Activated CD4-positive, alpha-beta T cell treated with anti-CD3 and anti-CD28 coated beads, Interleukin-10, Interleukin-2, amounts not matched to agents 100 ng/mL and 50 ng/mL, durations not matched to agents 16 hours and 8 hours (primary cell): ENCODE measurements at places on chromosomes 5 and 9.

DNA sequence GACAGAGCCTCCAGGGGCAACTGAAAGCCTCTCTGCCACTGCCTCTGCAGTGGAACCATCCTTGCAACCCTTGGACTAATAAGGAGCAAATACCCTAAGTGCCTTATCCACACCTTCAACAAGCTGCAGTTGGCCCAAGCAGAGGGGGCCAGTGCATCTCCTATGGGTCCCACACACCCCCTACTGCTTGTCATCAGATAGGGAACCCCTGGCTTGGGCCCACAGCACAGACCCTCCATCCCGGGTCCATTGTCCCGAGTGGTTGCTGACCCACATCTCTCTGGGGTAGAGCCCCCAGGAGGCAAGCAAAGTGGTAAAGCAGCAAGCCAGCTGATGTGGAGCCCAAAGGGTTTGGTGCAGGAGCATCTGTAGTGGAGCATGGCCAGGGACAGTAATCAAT is 119.5 kb downstream of the PJA2 start:
- no peak for DNase-seq

DNA sequence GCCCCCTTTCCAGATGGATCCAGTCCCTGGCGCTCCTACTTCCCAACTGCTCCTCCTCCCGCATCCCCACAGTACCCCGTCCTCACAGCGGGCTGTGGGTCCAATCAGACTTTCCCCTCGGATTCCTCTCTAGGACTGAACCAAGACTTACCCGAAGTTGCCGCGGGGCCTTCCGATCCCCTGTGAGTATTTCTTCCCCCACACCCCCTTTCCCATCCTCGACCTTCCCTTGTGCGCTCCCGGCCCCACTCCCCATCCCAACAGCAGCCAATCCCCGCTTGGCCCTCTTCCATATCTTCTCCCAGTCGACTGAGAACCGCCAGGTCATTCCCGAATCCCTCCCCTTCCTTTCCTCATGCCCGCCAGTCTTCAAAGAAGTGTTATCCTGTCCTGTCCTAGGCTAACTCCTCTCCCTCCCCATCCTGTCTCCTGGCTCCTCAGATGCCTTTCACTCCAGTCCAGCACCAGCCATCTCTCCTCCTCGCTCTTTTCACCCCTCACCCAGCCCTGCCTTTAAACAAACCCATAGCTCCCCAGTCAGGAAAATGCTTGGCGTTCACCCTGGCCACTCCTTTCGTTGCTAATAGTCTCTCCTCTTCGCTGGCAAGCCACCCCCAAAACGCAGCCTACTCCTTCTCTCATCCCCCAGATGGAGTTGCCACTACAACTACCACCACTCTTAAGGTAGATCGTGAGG is 646 bp downstream of the SWI5 start:
- no peak for DNase-seq

GRCh38 chr5:128305341-128305740 is 221.8 kb downstream of the SLC12A2 start:
- DNase-seq, result no peak

DNA sequence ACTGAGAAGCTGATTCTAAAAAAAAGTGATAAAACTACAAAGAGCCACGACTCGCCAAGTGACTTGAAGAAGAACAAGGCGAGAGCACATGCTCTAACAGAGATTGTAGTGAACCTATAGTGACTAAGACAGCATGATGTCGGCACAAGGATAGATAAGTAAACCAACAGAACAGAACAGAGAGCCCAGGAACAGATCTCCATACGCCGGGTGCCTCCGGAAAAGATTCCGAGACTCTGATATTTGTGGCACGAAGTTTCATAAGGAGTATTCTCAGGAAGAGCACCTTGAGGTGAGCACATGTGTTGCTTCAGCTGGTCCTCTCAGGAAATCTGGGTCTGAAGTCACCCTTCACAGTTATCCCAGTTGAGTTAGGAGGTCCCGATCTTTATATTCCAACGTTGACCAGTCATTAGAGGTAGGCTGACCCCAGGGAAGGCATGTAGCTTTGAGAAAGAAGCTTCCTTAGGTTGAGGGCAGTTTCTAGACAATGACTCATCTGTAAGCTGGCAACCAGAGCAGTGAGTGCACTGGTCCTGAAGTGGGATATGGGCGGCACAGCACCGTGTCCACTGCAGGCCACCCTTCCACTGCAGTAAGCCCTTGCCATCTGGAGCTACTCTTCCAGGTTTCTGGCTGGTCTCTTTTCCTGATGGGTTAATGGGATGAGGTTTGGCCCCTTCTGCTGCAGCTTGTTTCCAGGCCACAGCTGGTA is 13.6 kb upstream of the CLK4 start:
- DNase-seq, result no peak

DNA sequence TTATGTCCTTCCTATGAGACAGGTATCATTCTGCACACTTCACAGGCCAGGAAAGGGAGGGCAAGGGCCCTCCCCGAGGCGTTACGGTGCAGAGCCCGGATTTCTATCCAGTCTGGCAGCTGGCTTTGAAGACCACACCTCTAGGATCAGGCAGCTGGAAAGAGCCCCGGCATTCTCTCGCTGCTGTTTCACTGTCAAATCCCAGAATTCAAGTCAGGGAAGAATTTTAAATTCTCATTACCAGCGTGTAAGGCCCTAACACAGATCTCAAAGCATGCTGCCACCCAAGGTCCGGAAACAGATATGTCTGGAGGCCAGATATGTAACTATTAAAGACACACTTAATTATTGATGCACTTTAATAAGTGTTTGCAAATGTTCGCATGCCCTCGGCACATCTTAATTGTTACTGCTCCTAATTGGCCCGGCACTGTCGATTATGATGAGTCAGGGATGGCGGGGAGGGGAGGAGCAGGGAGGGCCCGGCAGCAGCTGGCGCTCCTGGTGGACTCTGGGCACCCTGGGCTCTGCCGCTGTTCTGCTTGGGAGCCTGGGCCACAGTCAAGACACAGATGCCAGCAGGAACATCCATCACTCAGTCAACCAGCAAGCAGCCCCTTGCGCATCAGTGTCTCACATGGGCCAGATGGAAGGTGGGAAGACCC is 76.3 kb upstream of the BARHL1 start:
- no peak for DNase-seq

DNA sequence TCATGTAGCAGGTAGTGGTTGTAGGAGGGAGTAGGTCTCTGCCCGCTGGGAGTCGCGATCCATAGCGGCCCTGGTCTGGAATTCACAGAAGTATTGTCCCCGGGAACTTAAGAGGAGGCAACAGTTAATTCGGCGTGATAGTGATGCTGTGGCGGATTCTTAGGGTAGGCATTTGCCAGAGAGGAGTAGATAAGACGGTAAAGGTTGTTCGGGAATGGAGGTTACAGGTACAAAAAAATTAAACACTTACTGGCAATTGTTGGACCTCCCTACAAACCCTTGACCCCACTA is 679 bp downstream of the SMC5 start:
- no peak for DNase-seq

DNA sequence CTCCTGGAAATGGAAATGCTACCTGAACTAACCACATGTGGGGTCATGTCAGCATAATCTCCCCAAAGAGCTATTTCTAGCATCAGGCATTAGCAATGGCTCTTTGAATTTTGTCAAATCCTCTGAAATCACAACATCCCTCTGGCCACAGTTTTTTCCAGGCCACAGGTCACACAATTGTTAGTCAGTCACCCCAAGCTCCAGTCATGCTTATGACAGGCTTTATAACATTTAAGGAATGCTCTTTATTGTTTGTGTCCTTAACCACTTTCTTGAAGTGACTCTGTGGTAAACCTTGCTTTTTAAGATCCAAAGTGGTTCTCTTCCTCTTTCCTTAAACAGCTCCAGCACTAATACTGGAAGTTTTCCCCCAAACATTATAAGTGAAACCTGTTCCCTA is 169.2 kb upstream of the HMHB1 start:
- DNase-seq, result no peak

GRCh38 chr9:131511880-131512279 is 9.2 kb downstream of the POMT1 start:
- DNase-seq, result no peak

GRCh38 chr5:33939556-33940262 is 3.5 kb downstream of the RXFP3 start:
- no peak for DNase-seq

DNA sequence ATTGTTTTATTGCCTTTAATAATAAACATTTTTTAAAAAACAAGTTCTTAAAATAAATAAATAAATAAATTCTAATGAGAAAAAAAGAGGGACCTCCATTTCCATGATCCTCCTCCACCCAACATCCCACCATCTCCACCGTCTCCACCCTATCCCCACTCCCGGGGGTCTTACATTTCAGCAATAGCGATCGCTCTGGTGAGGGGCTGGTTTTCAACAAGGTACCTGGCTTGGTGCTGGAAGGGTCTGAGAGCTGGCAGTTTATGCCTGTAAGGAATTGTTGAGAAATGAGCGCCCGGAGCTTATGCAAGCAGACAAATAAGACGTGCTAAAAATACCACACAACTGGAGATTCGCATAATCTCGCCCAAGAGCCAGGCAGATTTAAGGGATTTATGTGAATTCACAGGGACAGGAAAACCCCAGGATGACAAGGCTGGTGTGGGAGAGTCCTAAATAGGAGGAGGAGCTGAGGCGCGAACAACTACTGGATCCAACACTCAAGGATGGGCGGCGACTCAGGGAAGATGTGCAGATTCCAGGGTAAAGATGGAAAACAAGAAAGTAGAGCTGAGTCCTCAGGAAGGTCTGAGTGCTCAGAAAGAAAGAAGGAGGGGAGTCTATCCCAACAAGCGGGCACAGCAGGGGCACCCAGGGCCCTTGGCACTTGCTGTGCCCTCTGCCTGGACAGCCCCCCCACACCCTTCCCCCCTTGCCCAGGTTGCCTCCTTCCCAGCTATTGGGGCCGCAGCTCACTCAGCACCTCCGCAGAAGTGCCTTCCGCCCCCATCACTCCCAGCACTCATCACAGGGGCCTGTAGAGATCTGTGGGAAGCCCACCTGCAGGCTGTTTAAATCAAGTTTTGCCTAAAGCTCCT is 27.0 kb downstream of the TRIM14 start:
- no peak for DNase-seq

DNA sequence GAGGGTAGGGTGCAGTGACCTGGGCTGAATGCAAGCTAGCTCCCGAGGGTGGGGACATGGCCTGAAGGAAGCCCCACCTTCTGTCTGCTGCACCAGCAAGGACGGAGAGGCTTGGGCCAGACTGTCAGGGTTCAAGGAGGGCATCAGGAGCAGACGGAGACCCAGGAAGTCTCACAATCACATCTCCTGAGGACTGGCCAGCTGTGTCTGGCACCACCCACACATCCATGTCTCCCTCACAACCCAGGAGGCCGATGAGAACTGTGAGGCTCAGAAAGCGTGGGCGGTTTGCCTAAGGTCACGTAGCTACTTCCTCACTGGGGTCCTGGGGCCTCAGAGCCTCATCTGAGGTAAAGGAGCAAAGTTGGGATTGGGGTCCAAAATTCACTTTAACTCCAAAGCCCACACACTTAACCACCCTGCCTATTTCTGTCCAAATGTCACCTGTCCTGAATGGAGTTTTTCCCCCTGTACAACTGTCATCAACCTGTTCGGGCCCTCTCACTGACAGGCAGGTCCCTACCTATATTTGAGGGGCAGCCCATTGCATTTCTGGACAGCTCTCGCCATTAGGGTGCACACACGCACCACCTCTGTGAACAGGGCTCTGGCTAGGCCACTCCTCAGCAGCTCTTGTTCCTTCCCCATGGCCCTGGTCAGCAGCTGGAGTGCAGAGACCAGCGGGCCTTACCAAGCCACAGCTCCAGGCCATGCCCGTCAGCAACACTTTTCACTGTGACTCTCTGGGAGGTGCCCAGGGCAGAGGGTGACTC is 3.4 kb downstream of the IL13 start:
- peak; percentile 25 for DNase-seq

GRCh38 chr9:89806371-89807100 is 201.7 kb downstream of the GADD45G start:
- DNase-seq, result no peak
